ENCODE measurements at places on chromosomes 3 and 15.

- no peak for DNase-seq
Measured at GRCh38 chr3:149553781-149554451, 79.4 kb downstream of the TM4SF4 start.

DNA sequence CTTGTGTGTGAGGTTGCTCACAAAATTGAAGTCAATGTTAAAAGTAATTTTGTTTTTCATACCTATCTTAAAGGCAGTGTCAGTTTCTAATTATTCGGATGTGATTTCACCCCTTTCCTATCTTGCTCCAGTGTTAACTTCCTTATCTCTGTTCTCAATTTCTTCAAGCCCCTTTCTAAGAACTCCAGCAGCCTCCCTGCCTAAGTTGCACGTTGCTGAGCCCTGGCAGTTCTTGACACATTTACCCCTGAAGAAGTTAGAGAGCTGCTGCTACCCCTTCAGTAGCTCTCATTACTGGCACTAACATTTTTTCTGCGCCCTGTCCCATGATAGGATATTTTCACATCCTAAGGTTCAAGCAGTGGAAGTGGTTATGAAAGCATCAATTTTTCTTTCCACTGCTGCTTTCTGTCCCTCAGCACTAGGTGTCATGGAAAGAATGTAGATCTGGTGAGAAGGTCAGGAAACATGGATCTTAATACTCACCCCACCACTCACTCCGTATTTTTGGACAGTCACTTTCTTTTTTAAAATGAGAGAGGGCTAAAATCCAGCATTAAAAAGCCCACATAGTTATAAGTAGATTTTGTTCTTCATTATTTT lies 62.9 kb downstream of the OPA1 start:
- DNase-seq = no peak

GRCh38 chr3:156808025-156808424 lies 18.1 kb upstream of the LEKR1 start:
- no peak for DNase-seq

DNA sequence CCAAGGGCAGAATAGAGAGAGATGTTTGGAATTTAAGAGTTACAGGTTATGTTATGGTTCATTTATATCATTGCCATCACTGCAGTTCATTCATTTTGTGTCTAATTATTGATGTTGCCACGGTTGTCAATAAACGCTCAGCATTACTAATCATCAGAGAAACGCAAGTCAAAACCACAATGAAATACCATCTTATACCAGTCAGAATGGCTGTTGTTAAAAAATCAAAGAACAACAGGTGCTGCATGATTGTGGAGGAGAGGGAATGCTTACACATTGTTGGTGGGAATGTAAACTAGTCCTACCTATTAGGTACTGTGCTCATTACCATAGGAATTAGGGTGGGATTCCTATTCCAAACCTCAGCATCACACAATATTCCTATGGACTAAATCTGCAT lies 350.5 kb downstream of the TIGIT start:
- DNase-seq = no peak

GRCh38 chr3:104750581-104750980 lies 616.1 kb upstream of the ALCAM start:
- no peak for DNase-seq

DNA sequence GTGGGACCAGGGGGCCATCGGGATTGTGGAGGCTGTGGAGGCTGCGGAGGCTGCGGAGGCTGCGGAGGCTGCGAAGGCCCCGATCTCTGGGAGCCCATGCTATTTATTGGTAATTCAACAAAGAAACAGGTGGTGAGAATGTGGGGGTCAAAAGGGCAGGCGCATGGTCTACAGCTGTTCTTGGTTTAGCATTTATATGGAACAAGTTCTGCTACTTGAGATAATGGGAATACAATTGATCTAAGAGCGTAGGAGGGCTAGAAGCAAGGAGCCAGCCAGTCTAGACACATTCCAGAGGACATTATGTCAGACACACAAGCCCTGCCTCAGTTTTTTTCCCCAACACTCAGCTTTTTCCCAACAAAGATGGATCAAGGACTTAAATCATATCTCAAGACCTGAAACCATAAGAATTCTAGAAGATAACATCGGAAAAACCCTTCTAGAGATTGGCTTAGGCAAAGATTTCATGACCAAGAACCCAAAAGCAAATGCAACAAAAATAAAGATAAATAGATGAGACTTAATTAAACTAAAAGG lies 20.1 kb downstream of the C3orf80 start:
- no peak for DNase-seq

- no peak for DNase-seq
Measured at GRCh38 chr3:36905545-36905944, 39.3 kb downstream of the TRANK1 start.

- DNase-seq = no peak
Measured at GRCh38 chr15:49718234-49718633, 97.4 kb downstream of the DTWD1 start.

DNA sequence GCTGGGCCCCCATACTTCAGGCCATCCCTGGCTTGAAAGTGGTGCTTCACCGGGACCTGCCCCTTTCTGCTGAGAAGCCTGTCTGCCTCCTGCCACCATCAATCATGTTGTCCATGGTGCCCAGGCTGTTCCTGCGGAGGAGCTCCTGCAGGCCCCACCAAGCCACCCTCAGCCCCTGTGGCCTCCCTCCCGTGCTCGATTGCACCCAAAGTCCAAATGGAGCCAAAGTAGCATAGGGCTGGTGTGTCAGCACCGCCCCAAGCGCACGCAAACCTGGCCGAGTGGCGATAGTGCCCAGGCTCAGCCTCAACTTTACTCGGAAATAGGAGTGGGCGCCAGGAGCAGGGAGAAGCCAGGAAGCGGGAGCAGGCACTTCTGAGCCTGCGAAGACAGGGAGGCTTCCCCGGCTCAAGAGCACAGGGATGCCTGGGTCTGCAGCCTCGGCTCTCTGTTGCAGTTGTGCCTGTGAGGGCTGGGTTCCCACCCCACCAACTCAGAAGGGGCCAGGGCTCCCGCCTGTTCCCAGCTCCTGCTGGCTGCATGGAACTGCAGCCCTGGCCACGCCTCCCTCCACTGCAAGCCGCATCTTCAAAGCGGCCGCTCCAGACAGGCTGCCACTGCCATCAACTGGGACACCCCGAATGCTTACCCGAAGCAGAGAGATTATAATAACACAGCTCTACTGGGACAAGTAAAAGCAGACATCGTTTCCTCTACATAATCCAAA lies 203.0 kb downstream of the ARRDC4 start:
- no peak for DNase-seq

DNA sequence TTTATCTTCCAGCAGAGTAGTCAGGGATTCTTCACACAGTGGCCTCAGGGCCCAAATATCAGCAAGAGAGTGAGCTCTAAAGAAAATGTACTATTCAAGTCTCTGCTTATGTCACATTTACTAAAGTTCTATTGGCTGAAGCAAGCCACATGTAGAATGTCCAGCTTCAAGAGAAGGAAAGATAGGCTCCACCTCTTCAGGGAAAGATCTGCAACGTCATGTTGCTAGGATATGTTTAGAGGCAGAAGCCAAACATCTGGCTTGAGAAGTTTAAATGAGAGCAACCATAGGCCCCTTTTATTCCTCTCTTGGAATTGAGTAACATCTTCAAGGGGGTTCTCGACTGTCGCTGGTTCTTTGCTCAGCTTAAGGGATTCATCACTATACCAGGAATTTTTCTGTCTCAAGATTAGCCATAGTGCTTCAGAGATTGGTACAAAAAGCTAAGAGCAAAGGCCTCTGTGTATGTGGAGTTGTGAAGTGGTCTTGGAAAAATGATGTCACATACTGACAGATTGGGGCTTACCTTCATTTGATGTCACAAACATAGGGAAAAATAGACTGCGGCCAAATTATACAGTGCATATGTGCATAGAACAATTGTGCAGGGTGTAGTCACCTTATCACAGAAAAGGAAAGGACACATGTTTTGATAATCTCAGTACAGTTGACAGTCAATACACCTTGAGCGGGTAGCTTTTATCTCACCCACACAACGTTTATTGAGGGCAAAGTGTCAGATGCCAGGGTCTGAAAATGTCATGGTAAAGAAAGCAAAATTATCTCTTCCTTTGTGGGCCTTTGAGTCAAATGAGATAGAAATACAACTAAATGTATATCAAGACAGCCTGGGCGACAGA lies 11.3 kb upstream of the THRB start:
- DNase-seq = no peak

GRCh38 chr3:66107855-66108254 lies 69.1 kb upstream of the MAGI1 start:
- no peak for DNase-seq

GRCh38 chr15:72809329-72809728 lies 25.8 kb upstream of the ADPGK start:
- DNase-seq = no peak

DNA sequence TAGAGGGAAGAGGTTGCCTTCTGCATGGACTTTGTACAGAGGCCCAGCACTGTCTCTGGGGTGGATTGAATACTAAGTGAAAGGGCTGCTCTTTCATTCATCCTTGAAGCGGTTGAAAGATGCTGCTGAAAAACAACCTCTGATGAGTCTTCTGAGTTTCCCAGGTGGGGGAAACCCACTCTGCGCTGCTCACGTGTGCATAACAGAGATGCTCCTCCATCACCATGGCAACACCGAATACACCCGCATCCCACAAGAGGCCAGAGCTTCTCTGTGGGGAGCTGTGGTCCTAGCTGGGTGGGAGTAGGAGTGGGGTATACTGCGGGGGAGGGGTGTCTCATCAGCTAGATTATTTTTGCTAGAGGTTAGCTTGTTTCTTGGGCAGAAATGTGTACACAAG lies 6.1 kb upstream of the SYN2 start:
- DNase-seq = no peak

DNA sequence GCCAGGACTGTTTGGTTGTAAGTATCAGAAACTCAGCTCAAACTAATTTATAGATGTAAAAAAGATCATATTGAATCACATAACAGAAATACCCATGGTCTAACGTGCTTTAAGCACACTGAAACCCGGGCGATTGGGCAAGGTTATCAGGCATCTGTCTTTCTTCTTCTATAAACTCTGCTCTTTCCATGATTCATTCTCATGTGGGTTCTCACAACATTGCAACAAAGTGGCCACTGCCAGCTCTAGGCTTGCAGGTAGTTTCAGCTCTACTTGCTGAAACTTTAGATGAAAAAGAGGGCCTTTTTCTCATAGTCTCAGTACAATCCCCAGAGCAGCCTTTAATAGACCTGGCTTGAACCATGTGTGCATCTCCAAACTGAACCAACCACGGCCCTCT lies 456.1 kb downstream of the MFSD1 start:
- no peak for DNase-seq

DNA sequence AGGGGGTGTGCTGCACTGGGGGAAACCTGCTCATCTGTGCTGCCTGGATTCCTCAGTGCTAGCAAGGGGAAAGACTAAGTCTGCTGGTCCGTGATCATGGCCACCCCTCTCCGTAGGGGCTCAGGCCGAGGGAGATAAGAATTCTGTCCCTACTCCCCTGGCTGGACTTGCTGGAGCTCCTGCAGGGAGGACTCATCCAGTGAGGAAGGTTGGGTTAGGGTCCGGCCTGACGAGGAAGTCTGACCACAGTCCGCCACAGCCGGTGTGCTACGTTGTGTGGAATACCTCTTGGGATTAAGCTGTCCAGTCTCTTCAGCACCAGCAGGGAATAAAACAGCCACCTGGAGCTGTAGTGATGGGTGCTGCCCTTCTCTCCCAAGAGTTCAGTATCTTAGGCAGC lies 1309.1 kb upstream of the CADM2 start:
- DNase-seq = no peak

GRCh38 chr3:143215059-143215458 lies 95.5 kb downstream of the CHST2 start:
- no peak for DNase-seq

GRCh38 chr15:36996538-36997181 lies 103.7 kb downstream of the MEIS2 start:
- DNase-seq = no peak

- DNase-seq = no peak
Measured at GRCh38 chr15:60002528-60003218, 1.4 kb upstream of the FOXB1 start.

DNA sequence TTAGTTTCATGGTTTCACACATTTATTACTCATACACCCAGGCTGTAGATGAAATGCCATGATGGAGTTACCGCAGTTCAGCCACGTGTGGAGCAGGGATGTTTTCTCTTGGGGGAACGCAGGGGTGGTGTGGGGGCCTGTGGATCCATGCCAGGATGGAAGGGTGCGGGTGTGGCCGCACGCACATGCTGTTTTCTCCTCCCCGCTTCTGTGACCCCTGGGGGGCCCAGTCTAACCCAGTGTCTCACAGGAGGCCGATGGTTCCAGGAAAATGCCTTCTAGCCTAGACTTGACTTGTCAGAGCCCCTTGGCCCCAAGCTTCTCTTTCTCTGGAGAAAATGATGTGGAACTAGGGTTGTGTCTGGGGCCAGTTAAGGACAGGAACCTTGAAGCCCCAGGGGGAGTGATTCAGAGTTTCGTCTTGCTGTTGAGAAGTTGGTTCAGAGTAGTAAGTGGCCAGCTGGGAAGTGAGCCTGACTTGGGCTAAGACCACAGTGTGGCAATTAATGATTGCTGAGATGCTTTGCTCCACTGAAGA lies 240.4 kb upstream of the BHLHE40 start:
- no peak for DNase-seq

GRCh38 chr3:80233576-80233975 lies 465.8 kb upstream of the ROBO1 start:
- DNase-seq = no peak

DNA sequence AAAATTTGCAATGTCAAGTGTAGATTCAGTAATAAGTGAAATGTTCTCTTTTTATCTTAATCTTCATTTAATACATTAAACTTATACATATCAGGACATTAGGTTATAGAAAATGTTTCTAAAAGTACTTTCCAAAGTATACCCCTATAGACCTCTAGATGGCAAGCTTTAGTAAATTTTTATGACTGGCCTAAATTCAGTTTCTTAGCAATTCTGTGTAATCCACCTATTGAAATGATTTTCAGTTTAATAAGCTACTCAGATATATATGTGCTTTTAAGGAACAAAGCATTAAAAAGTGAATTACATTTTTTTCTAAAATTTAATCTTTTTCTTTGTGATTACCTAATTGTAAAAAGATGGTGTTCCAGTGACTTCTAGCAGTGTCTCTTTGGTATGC lies 342.2 kb downstream of the GBE1 start:
- no peak for DNase-seq

GRCh38 chr3:197244751-197245150 lies 53.7 kb downstream of the DLG1 start:
- DNase-seq = no peak

GRCh38 chr3:188546835-188547670 lies 393.1 kb downstream of the LPP start:
- DNase-seq = no peak

Data from activated naive CD4-positive, alpha-beta T cell (primary cell).